ENCODE measurements at places on chromosomes 5 and 9.

DNA sequence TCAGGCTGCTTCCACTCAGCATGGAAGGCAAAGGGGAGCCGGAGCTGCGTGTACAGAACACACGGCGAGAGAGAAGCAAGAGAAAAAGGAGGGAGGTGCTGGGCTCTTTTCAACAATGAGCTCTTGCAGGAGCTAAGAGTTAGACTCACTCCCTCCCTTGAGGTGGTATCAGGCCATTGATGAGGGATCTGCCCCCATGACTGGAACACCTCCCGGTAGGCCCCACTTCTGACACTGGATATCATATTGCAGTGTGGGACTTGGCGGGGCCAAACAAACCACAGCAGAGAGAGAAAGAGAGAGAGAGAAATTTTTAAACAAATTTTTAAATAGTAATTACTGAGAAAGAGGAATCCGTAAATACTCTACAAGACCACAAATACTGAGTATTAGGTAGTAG lies 182.2 kb downstream of the TRIO start:
- no peak for DNase-seq

- DNase-seq: no peak
Observed at GRCh38 chr9:83472764-83473163, 65.4 kb downstream of the FRMD3 start.

- no peak for DNase-seq
Observed at GRCh38 chr9:91334053-91334452, 27.7 kb downstream of the AUH start.

- peak; percentile 58 for DNase-seq
Observed at GRCh38 chr5:179907556-179908324, at the start of gene TBC1D9B. Gene TBC1D9B (minus strand): TSS chr5:179907897. CDS start chr5:179907821, 76 bp downstream.

- no peak for DNase-seq
Observed at GRCh38 chr9:108813951-108814601, 41.7 kb downstream of the ACTL7B start.

- DNase-seq: no peak
Observed at GRCh38 chr9:18352711-18353110, 121.2 kb upstream of the ADAMTSL1 start.

GRCh38 chr5:19733612-19734495 lies 254.1 kb downstream of the CDH18 start:
- no peak for DNase-seq

GRCh38 chr5:3317051-3317795 lies 278.4 kb upstream of the IRX1 start:
- DNase-seq: no peak

DNA sequence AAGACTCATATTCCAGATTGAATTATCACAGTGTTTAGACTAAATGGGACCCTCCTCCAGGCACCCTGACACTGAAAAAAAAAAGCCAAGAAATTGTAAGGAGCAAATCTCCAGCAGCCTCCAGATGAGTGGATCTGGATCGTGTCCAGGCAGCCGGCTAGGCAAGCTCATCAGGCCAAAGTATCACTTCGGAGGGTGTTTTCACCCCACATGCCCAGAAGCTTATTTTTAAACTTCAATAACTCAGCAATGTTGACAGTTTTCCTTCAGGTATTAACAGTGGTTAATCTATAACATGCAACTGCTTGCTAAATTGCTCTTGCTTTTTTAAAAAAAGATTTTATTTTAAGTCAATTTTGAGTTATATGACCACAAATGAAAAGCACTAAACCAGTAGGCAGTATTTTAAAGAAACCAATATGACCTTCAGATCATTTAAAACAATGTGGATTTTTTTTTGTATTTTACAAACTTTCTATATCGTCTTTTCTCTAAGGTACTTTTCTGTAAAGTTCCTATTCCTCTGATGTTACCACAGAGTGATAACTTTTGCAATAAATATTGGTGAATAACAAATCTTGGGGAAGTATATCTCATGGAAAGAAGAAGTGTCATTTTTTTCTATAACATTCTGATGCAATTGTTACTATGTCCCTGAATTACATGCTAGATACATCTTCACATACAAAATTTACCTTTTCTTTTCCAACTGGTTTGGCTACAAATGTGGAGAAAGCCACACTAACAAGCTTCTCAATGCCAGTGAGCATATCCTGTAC lies 30.7 kb downstream of the ACOT12 start:
- DNase-seq: no peak

DNA sequence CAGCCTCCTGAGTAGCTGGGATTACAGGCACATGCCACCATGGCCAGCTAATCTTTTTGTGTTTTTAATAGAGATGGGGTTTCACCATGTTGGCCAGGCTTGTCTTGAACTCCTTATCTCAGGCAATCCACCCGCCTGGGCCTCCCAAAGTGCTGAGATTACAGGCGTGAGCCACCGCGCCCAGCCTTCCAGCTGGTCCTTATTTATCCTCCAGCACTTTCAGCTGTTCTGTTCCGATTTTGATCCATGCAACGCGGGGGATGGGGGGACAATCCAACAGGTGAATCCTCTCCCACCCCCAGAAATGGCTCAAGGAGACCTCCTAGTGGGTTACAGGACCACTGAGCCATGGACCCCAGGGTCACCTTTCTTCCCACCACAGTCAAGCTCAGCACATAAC lies 14.7 kb upstream of the CDKN2AIPNL start:
- DNase-seq: no peak
